ENCODE measurements at places on chromosomes 3 and 15.

GRCh38 chr3:29363110-29363509 is 82.2 kb downstream of the RBMS3 start:
- no peak for DNase-seq

DNA sequence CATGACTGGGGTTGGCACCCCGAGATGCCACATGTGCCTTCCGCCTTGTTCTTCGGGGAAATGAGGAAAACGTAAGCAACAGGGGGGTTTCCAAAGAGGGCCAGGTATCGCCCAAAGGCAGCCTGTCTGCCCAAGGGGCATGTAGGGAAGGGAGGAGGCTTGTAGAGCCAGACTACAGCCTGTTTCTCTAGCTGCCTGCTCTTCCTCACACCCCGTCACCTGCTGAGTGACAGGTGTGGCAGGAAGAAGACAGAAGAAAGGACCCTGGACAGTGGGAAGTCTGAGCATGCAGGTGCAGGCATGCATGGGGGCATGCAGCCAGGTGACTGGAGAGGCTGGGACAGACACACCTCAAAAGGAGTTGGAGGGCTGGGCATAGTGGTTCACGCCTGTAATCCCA is 9.8 kb downstream of the PLA2G4E start:
- no peak for DNase-seq

- no peak for DNase-seq
These were observed 2.4 kb downstream of the PARP3 start for GRCh38 chr3:51944451-51945021.

GRCh38 chr15:85825118-85825517 is 30.4 kb upstream of the KLHL25 start:
- no peak for DNase-seq

GRCh38 chr3:4320096-4320911 is 17.1 kb downstream of the SETMAR start:
- DNase-seq = no peak

DNA sequence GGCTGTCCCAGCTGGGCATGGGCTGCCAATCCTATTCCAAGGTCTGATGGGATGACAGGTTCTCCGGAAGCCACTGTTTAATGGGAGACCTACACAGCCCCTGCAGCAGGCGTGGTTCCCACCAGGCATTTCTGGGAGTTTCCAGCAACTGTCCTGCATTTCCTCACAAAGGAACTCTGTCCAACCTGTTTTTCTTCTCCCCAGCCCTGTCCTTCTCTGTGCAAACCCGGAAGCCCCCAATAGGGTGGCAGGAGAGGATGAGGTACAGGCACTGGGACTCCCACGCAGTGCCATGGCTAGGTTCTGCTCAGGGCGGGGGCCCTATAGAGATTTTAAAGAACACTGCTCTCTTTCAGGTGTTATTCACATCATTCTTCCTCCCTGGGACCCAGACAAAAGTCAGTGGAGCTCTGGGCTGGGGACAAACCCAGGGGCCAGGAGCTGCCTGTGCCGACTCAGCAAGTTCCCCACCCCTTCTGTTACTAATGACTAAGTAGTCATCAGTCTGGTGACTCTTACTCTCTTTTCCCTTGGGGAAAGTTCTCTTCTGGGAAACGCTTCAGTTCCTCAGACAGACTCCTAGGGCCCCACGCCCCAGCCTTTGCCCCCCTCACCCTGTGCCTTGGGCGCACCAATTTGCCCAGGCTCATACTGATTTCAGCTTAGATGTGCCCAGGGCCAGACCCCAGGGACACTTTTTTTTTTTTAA is 97.7 kb downstream of the CD47 start:
- DNase-seq = no peak

GRCh38 chr3:126488185-126488584 is 12.5 kb upstream of the ZXDC start:
- no peak for DNase-seq

GRCh38 chr15:31129769-31130303 is 28.3 kb upstream of the TRPM1 start:
- no peak for DNase-seq

DNA sequence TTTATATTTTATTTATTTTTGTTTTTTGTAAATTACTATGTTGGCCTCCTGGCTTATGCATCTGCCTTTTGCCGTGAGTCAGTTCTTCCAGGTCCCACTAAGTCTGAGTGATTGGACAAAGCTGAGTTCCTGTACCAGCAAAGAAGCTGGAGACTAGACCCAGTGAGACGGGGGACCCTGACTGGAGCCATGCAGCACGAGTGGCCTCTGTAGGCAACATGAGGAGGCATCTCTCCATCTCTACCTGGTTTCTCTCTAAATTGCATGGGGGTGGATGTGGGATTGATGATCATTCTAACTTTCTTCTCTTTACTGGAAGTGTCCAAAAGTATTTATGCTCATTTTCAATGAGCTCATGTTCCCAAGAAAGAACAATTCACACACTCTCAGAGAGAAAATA is 155.3 kb upstream of the MRPL3 start:
- no peak for DNase-seq

- DNase-seq = no peak
These were observed 5.6 kb upstream of the FEM1B start for GRCh38 chr15:68271854-68272471.

GRCh38 chr15:89208256-89208655 is 13.1 kb downstream of the RLBP1 start:
- no peak for DNase-seq

- DNase-seq = no peak
These were observed 53.5 kb downstream of the TLNRD1 start for GRCh38 chr15:81054236-81054635.

DNA sequence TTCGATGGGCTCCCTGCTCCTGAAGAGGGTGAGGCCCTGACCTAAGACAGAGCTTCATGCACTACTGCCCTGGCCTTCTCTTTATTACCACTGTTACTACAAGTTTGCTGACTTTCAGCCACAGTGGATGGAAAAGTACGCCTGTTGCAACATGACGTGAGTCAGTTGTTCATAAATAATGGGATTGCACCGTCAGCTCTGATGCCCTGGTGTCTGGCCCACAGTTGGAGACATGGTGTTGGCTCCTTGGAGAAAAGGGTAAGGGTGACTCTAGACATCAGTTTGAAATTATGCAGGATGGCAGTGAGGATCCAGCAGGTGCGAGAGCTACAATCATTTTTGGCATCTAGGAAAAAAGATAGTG is 5.5 kb downstream of the PAQR5 start:
- DNase-seq = no peak

GRCh38 chr15:89790661-89791060 is 14.5 kb downstream of the MESP2 start:
- DNase-seq = no peak

GRCh38 chr3:65006300-65006739 is 318.5 kb upstream of the ADAMTS9 start:
- no peak for DNase-seq

- DNase-seq = no peak
These were observed 4.5 kb downstream of the FAM131A start for GRCh38 chr3:184341925-184342324.

GRCh38 chr3:42394579-42395288 is 15.7 kb downstream of the LYZL4 start:
- DNase-seq = no peak

DNA sequence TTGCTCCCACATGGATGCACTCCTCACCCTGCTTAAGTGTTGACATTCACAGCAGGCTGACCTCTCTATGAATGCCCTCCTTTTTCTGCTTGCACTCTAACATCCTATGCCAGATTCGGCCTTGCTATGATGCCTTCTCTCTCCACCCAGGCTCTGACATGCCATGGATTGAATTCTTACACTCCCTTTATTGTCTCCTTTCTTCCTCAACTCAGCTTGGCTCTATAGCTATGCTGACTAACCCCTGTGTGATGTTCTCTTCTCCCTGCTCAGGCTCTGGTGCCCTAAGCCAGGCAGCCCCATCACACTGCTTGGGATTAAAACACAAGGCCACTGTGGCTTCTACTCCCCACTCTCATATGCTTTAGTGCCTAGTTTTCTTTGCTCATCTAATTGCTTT is 563.7 kb downstream of the NSUN3 start:
- DNase-seq = no peak

- DNase-seq = peak; percentile 51
These were observed 9.6 kb downstream of the OSBPL11 start for GRCh38 chr3:125585595-125586223.

GRCh38 chr3:152352554-152352953 is 83.8 kb downstream of the MBNL1 start:
- DNase-seq = no peak

GRCh38 chr15:51838270-51838669 is 8.8 kb downstream of the TMOD3 start:
- DNase-seq = no peak

GRCh38 chr3:177157492-177157891 is 39.8 kb downstream of the TBL1XR1 start:
- DNase-seq = no peak

DNA sequence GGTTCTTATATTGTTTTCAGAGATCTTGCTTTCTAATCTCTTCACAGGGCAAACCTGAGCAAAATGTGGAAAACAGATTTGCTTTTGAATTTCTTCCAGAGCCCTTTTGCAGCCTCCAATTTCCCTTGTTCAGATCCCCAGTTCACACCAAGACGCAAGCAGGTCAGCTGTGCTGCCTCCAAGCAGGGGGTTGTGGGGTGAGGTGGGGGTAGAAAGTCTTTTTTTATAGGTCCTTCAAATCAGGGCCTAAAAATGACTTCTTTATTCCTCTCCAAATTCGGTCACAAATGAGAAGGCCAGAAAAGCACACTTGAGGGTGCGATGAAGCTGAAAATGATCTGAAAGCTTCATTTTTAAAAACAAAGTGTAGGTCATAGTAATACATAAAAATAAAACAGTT is 26.3 kb upstream of the AVEN start:
- DNase-seq = no peak

- DNase-seq = no peak
These were observed 165.1 kb upstream of the STAC start for GRCh38 chr3:36215241-36215640.

DNA sequence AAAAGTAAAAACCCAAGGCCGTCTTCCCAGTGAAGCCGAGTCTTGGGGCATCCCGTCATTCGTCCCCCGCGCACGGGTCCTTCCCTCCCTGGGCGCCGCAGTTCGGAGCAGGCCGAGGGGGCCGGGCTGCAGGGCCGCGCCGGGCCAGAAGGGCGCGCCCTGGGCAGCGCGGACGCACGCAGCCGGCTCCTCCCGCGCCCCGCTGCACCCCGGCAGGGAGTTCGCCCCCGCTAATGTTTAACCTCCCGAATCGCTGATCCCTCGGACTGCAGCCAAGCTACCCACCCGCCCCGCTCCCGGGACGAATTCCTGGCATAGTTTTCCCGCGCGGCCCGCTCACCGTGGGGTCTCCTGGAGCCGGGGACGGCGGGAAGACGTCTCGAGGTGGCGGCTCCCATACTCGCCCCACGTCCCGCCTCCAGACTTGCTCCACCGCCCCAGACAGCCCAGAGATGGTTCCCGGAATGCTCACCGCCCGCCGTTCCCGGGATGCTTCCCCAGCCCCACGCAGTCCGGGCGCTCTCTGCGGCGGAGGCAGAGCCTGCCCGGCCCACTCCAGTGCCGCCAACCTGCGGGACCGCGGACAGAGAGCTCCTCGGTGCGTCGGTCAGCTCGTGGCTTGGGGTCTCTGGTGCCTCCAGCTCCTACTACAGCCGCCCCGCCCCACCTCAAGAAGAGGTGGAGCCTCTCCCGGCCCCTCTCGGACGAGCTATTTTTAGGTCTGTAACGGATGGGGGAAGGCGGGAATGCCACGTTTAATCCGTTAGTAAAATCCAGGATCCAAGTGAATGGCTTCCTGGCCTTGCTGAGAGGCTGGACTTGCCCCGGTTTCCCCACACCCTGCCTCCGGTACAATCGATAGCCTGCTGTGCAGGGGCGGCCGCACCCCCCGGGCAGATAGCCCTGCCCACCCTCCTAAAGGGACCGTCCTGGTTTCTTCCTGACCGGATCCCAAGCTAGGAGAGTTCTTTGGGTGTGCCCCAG is at the start of gene DZIP1L:
Gene DZIP1L (minus strand): TSS at position 621 of the 984 bp plus-strand sequence. CDS start 11,637 bp downstream, outside the sequence.
- no peak for DNase-seq

- DNase-seq = no peak
These were observed 237.3 kb downstream of the SHOX2 start for GRCh38 chr3:157868946-157869345.

GRCh38 chr3:42660898-42661297 is 7.4 kb downstream of the ZBTB47 start:
- no peak for DNase-seq

DNA sequence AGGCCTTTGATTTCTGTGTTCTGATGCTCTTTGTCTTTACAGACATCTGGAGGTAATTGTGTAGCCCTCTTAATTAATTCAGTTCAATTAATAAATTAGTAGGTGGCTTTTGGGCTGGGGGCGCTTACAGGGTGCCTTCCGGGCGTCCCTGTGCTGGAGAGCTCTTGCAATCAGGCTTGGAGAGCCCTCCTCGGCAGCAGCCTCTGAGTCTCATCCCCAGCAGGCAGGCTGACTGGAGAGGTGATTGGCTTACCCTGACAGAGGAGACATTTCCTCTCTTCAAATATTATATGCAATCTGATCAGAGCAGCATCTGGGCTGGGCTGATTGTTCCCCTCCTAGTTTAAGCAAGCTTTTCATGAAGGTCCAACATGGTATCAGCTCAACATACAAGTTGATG is 250.7 kb downstream of the LPP start:
- DNase-seq = no peak

GRCh38 chr15:98899272-98900021 is 108.1 kb downstream of the PGPEP1L start:
- DNase-seq = peak; percentile 31

- DNase-seq = no peak
These were observed 3.9 kb downstream of the OXTR start for GRCh38 chr3:8765528-8765927.

DNA sequence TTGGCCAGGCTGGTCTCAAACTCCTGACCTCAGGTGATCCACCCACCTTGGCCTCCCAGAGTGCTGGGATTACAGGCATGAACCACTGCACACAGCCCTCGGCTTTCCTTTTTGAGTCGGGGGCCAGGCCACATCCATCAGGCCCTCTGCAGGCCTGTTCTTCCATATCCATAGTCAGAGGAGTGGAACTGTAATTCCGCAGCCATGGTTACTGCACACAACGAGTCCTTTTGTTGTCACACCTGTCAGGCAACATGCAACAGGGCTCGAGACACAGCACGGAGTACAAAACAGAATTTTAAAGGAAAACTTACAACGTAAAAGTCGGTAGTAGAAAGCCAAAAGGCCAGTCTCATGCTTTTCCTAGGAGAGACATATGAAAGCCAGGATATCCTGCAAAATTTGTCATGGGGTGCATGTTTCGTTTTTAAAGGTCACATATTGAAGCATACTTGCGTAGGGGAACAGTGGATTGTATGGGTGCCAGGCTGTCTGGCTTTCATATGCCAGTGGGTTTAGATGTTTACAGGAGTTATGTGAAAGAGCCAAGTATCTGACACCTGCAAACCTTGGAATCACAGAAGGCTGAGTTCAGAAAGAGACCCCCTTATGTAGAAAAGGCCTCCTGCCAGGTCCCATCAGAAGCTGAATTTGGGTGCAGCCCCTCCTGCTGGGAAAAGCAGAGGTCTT is 63.2 kb upstream of the LPP start:
- DNase-seq = no peak

- no peak for DNase-seq
These were observed 221.0 kb upstream of the EOMES start for GRCh38 chr3:27943106-27943505.

GRCh38 chr3:53192608-53193007 is 31.6 kb downstream of the PRKCD start:
- no peak for DNase-seq

Measured in CD4-positive, alpha-beta T cell treated with Interleukin-1 beta for 1 hour (primary cell).